ENCODE measurements at places on chromosomes 5 and 9.

GRCh38 chr5:112087222-112087621 lies 330.2 kb upstream of the NREP start:
- no peak for DNase-seq

- no peak for DNase-seq
These were observed 41.0 kb downstream of the DMRT1 start for GRCh38 chr9:882416-882924.

GRCh38 chr5:146660376-146660960 lies 144.5 kb upstream of the GPR151 start:
- no peak for DNase-seq

DNA sequence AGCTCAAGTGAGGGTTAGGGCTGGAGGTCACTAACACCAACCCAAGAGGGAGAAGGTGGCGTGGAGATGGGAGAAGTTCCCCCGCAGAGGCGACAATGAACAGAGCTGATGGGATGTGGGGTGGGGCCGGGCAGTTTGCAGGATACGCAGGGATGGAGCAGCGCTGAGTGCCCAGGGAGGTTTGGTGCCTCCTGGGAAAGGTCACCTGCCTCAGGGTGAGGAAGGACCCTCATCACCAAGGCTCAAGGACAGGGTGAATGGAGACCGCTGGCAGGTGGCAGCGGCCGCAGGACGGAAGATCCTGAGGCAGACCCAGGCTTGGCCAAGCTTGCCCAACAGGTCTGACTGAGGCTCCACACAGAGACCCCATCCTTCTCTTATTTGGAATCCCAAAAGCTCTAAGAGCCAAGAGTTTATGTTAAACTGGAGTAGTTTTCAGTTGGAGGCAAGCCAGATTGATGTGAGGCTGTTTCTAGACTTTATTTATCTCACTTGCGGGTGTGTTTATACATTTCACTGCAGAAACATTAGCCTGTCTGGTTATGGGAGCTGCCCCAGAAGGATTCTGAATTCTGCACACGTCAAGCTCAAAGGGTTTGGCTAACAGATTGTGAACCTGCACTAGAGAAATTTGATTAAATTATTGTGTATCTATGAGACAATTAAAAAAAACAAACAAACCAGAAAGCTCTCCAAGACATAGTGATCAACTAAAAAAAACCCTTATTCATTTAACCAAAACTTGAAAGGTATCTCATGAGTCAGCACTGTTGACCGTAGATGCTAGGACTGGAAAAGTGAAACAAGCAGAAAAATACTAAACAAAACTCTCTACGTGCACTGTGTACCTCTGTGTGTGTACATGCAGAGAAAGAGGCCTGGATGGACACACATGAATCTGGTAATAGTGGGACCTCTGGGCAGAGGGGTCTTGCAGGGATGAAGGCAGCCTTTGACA lies 146.2 kb upstream of the PHYKPL start:
- DNase-seq = no peak

DNA sequence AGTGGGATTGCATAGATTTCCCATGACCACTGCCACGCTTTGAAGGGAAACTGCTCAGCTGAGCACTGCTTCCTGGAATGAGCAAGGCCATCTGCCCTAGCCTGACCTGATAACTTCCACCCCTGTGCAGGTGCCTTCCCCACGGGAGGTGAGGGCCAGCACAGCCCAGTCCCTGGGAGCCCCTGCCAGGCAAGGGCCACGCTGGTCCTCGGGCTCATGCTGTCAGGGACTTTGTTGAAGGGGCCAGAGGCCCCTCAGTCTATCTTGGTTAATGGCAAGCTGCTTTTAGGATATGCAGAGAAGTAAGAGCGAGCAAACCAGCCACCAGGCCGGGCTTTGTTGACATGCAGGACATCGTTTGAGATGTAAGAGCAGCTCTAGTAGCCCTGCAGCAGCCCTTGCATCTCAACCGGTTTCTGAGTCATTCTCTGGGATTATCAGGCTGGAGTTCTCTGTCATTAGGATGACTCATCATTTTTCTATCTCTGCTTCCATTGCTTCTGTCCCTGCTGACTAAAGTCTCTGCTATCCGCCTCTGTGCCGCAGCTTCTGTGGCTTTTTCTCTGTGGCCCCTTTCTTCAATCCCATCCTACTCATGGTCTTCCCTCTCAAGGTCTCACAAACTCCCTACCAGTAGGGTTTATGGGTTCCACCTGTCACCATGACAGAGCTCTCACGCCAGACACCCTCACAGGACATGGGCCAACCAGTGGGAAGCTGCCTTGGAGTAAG lies 30.6 kb upstream of the IQGAP2 start:
- DNase-seq = no peak

DNA sequence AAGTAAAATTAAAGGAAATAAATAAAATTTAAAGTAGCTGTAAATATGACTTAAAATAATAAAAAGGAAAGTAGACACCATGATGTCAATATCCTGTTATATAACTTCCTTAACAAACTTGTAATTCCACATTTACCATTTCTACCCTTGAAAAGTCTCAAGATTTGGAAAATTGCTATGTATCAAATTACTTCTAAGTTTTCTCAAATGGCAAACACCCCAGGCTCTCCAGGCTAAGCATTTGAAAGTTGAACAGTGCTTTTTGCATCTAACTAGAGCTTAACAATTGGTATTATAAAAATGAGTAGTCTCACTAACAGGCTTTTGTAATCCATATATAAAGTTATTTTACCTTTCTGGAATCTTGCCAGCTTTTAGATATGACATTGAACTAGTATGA lies 41.5 kb upstream of the MACIR start:
- DNase-seq = no peak

DNA sequence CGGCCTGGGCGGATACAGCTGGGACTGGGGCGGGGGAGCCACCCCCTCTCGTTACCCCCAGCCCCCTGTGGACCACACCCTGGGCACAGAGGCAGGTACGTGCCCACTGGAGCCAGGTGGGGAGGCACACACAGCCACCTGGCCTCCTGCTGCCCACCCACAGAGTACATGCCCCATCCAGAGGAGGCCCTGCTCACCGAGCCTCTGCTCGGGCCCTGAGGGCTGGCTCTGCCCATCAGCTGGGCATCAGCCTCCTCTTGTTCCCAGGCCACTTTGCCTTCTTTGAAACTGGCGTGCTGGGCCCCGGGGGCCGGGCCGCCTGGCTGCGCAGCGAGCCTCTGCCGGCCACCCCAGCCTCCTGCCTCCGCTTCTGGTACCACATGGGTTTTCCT lies 6.3 kb downstream of the MAMDC4 start:
- DNase-seq = no peak

DNA sequence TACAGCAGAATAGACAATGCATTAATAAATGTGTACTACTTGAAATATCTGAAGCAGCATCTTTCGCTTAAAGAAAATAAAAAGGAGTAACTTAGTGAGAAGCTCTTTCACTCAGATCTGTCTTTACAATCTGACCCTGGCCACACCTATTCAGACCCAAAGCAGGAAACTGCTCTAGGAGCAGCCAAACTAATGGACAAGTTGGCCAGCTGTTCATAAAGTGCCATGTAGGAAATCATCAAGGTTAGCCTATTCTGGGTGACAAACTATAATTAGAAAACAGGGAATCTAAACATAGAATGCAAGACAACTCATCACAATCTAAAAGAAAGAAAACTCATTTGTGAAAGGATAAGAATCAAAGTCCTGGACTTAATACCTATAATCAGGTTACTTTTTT lies 101.3 kb downstream of the AGTPBP1 start:
- no peak for DNase-seq

DNA sequence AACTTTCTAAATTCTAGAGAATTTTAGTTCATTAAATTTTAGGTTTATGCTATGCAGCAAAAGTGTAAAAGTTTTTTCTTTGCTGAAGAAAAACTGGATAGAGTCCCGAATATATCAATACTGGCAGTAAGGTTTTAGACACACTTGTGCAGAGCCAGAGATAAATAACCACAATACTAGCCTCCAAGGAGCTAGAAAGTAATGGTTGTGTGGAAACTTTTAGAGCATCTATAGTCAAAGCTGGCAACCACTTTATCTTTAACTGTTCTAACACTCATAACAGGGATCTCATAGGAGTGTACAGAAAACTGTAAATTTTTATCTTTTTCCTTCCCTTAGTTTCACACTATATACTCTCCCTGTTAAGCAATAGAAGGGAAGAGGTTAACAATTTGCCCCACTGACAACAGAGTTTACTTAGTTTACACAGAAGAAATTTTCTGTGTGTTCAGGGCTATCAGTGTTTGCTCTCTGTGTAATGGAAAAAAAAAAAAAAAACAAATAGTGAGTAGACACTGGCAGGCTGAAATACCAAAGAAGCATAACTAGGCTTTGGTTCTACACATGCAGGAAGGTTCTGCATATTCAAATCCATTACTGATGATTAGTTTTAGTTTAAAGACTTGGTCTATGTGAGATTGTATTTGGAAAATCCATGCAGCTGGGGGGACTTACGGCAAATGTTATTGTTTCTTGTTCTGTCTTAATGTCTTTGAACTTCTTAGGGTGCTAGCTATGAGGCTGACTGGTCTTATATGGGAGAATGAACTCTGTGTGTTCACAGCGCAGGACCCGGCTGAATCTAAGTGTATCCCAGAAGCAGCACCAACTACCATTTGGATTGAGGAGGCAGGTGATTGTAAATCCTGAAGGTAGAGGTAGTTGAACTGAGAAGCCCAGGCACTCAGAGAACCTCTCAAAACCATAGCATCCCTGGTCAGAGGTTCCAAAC lies 187.6 kb downstream of the PCSK1 start:
- DNase-seq = no peak

DNA sequence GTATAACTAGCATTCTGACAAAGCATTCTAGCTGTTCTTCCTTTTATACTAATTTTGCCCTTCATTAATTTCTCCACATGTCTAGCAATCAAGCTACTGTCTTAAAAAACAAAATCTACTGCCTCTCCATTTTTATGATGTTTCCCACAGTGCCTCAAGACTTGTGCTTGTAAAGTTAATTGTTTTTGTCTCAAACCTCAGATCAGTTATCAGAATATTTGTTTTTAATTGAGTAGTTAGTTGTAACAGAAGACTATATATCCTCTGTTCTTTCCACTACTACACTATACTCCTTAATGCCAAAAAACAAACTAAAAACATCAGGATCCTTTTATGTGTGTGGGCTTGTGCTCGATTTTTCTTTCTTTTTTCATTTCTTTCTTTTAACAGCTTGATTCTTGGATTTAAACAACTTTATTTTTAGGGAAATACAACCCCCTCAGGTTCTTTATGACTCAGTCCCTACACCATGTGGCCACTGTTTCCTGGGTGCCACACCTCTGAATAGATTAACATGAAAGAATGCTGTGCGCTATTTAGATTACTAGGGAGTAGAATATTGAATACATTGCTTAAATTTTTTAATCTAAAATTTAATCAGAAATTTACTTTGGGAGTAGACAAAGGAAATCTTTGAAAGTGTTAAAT lies 1.2 kb downstream of the ASPN start:
- DNase-seq = no peak

GRCh38 chr9:126459126-126459525 lies 132.5 kb downstream of the MVB12B start:
- DNase-seq = no peak

DNA sequence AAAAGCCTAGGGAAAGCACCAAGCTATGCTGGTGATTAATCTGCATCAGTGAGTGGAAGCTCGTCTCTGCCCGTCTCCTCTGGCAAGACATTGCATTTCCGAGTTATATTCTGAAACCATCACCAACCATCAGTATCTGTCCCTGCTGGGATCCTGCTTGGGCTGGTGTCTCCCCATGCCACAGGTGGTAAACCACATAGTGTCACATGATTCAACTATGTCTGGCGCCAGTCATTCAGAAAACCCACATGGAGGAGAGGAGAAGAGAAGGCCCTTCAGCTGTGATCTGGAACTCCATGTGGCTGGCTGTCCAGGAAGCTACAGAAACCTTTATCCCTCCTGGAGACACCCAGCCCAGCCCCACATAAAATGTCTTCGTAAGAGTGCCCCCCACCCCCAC lies 4.8 kb downstream of the IL9 start:
- peak; percentile 37 for DNase-seq

GRCh38 chr5:2196416-2196815 lies 313.7 kb upstream of the IRX4 start:
- DNase-seq = no peak

DNA sequence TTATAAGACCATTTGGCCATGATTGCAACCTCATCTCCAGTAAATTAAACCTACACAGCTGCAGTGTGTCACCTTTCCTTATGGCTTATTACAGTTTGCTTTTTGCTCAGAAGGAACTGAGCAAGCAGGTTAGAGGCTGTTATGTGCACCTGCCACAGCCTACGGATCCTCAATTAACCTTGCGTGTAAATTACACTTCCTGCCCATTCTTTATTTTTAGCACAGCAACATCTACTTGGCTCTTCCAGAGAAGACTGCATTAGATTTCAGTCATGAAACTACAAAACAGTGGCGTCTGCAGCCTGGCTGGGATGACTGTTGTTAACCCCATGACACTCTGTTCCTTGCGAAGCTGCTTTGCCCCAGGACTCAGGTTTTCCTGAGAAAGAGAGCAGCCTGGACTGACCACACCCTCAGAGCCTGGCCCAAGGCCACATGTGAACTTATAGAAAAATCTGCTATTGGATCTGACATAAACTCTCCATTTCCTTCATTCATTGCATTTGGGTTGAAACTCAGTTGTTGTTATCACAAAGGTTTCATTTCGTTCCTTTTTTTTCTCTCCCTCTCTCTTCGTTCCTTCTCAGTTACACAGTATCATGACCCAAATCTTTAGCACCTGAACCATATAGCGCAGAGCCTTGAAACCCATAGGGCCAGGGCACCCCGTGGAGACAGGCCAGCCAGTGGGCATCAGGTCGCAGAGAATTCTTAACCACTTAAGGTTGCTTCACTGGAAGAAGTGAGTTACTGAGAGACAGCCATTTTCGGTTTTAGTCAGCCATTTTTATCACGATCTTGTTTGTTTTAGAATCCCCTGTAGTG lies 138.6 kb downstream of the PALM2AKAP2 start:
- DNase-seq = peak; percentile 20

DNA sequence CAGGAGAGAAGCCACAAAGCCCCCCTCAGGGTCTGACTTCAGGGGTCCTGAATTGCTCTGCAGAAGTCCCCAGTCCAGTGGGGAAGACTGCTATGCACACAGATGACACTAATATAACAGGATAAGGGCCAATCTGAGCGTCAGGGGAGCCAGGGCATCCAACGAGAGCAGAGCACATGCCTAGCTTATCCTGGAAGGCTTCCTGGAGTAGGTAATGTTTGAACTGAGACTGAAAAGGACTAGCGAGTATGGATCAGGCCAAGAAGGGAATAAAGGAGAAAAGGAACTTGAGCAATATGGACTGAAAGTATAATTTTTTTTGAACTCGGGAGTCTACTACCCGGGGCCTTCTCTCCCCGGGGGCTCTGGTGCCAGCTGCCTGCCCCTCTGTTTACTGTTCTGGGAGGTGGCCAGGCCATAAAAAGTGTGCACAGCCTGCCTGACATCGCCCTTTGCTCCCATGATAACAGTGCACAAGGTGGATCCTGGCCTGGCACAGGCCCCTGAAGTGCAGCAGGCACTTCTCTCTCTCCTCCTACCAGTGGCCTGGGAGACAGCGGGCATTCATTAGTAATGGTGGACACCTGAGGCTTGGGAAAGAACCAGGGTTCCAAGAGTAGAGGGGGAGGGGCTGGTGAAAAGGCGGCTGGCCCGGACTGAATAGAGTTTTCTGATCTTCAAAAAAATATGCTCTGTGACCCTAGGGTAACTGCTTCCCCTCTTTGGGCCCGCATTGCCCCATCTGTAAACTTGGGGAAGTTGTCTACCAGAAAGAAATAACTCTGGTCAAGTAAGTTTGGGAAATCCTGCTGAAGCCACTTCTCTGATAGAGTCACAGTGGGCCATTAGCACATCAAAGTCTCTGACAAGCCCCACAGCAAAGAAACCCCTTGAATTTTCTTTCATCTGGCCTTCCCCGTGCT lies 4.6 kb upstream of the SLC6A7 start:
- no peak for DNase-seq

GRCh38 chr5:111134087-111134486 lies 41.9 kb downstream of the WDR36 start:
- DNase-seq = no peak
